ENCODE measurements at places on chromosomes 13 and 19.

DNA sequence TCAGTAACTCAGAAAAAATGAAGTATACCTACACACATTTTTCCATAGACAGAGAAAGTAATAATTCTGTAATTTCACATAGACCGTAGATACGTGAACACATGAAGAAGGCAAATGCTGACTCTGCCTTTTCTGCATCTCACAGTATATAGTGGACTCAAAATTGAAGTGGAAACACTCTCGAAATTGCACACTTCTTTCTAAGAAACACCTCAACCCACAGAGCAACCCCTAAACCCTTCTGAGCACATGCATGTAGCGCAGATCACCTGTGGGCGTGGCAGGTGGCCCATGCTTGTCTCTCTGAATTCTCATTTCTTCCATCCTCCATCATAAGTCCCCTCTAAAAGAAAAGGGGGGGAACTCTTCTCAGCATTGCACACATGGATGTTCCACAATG lies 34.7 kb downstream of the COL4A1 start:
- DNase-seq: no peak

DNA sequence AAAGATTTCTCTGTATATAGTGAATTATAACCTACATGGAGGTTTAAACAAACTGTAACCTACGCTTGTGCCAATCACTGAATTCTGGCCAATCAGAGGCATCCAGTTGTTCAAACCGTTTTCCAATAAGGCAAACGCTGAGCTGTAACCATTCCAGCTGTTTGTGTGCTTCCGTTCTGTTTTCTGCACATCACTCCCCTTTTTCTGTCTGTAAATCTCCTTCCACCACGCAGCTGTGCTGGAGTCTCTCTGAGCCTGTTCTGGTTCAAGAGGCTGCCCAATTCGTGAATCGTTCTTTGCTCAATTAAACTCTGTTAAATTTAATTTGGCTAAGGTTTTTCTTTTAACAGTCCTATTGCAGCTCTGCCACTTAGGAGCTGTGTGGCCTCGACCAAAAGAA lies 552.5 kb downstream of the FGF9 start:
- no peak for DNase-seq

GRCh38 chr19:47707135-47707925 lies 5.9 kb upstream of the EHD2 start:
- DNase-seq: peak; percentile 67

DNA sequence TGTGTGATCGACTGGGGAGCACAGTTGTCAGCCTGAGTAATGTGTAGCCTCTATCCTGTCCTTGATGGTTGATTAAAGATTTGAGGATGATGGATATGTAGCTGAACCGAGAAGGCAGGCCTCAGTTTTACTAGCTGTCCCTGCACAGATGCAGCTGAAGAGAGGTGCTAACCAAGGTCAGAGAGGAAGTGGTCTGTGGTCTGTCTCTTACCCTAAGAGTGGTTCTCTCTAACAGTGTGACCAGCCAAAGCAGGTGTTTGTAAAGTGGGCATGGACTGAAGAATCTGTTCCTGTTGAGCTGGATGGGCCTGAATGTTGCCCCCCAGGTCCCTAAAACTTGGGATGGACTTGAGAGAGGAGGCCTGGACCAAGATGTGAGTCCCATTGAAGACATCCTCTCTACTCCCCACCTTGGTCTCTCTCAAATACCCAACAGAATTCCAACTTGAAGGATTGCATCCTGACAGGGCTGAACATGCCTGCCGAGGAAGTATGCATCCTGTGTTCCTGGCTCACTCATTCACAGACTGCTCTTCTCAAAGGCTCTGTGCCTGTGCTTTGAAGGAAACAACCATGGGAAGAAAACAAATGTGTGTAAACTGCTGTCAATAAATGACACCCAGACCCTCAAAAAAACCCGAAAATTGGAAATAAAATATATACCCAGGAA lies 223.8 kb downstream of the MAB21L1 start:
- no peak for DNase-seq

- no peak for DNase-seq
Observed at GRCh38 chr19:54029301-54029700, 34.4 kb downstream of the VSTM1 start.

DNA sequence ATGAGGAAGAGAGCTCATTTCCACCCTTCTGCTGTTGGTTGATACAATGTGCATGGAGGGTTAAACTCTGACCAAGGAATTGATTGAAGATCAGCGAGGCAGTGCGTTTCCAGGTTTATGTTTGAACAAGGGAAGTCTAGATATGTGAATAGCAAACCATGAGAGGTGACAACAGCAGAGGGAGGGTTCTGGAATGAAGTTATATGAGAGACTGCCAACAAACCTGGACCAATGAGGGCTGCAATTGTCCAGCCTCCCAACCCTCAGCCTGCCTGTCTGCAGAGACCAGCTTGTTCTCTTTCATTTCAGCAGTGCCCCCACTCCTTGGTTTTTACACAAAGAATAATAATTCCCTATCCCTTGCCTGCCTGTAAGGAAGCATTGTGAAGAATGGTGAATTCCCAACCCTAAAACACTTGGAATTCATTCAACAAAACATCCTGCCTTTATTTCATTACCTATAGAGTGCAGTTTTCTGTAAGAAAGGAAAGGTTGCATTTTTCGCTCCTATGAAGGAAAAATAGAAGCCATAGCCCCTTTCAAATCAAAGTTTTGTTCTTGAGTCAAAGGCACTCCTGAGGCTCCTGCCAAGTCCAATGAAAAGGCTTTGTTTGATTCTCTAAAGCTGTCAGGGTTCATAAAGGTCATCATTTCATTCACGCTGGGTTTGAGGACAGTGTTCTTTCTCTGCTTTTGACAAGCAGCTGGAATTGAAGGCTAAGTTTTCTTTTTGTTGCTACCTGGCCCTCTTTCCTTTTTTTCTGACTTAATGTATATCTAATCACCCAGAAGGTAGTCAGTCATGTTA lies 53.6 kb upstream of the ABCC4 start:
- no peak for DNase-seq

- DNase-seq: no peak
Observed at GRCh38 chr19:3521104-3521445, 15.0 kb downstream of the FZR1 start.

- no peak for DNase-seq
Observed at GRCh38 chr13:104310861-104311260, 1244.6 kb upstream of the SLC10A2 start.

DNA sequence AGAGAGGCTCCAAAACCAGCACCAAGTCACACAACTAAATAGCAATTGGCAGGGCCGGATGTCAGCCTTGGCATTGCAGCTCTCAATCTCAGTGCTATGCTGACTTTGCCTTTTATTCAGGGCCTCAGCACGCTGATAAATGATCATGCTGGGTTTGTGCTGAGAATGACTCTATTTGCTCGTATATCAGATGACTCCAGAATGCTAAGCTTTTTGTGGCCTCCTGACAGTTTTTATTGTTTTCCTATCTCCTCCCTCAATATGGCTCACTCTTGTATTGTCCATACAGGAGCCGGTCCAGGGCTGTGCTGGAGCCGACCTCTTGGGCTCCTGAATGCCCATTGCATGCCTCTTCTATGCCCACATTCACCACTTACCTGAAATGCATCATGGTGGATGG lies 211.0 kb downstream of the EFNB2 start:
- no peak for DNase-seq

DNA sequence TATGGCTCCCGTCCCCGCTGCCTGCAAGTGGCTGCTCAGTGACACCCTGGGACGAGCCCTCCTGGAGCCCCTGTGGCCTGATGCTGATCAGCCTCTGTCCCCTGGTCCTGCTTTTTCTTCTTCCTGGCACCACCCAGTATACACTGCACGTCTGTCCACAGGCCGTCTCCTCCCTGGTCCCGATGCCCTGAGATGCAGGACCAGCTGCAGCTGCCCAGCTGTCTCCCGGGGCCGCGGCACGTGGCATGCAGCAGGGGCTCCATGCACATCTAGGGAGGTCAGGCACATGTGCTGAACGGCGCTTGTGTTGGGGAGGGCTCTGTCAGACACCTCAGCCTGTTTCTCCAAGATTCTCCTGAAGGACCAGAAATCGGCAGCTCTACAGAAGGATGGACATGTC lies 30.2 kb downstream of the ZFR2 start:
- no peak for DNase-seq

GRCh38 chr13:97629601-97630272 lies 195.8 kb downstream of the RAP2A start:
- DNase-seq: no peak

- no peak for DNase-seq
Observed at GRCh38 chr19:16361926-16362325, 37.3 kb downstream of the KLF2 start.

- DNase-seq: no peak
Observed at GRCh38 chr13:99717959-99718674, 216.8 kb downstream of the TM9SF2 start.

GRCh38 chr13:42880056-42880605 lies 98.7 kb downstream of the FAM216B start:
- DNase-seq: peak; percentile 50

DNA sequence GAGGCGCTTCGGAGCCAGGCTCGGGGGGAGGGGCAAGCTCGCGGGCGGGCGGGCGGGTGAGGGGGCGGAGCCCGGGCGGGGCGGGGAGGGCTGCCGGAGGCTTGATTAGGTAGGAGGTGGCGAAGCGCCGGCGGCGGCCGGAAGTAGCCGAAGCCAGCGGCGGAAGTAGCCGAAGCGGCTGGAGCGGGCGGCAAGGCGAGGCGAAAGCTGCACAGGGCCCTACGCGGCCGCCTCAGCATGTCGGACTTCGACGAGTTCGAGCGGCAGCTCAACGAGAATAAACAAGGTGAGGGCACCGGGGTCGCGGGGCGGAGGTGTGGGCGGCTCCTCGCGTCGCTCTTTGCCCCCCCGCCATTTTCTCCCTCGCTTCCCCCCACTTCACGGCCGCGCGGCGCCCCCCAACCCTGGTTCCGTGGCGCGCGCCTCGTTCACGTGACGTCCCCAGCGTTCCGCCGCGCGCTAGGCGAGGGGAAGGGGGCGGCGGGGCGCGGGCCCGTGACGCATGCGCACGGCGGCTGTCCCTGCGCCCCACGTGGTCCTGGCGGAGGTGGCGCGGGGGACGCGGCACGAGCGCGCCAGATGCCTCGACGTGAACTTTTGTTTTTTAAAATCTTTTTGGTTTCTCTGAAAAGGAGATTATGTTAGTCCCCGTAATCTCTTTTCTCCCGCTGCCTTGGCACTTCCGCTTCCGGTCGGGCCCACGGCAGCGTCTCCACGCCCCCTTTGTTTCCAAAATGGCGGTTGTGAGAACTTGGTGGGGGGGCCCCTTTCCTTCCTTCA lies at the start of gene U2AF2:
Gene U2AF2 (plus strand): TSS at position 168 of the 780 bp plus-strand sequence. CDS start 70 bp downstream, at position 238.
- peak; percentile 91 for DNase-seq

GRCh38 chr13:94657167-94657566 lies 55.2 kb downstream of the SOX21 start:
- DNase-seq: peak; percentile 32

GRCh38 chr13:74101436-74101835 lies 32.8 kb downstream of the KLF12 start:
- no peak for DNase-seq

DNA sequence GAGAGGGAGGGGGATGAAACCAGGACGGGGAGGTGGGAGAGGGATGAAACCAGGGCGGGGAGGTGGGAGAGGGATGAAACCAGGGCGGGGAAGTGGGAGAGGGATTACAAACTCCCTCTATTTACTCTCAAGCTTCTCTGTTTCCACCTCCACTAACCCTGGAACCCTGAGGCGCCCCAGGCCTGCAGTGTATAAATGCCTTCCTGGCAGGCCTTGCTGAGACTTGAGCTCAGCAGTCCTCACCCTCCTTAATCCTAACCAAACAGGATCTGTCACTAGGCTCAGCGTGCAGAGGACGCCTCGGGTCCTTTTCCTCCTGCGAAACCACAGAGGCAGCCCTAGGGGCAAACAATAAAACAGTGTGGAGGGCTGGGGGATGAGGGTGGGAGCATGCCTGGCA lies 32.1 kb upstream of the OR1M1 start:
- no peak for DNase-seq

- DNase-seq: no peak
Observed at GRCh38 chr19:30069535-30070197, 127.6 kb downstream of the URI1 start.

- peak; percentile 68 for DNase-seq
Observed at GRCh38 chr13:43058318-43058674, 34.9 kb downstream of the DNAJC15 start.

DNA sequence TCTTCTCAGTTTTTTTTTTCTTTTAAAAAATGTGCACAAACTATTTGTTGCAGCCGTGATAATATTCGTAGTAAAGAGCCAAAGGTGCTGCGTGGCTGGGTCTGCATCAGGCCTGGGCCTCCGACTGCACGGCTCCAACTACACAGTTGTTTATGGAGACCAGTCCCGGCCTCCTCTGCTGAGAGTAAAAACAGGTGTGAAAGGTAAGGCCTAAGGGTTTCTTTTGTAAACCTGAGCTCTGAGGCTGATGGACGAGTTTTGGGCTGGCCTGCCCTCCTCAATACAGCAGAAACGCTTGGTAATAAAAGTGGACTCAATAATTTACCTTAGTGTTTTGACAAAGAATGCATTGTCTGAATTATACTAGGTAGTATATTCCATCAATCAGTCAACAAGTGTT lies 3.9 kb downstream of the MBNL2 start:
- DNase-seq: no peak

- no peak for DNase-seq
Observed at GRCh38 chr13:27391471-27391870, 32.9 kb upstream of the GTF3A start.

DNA sequence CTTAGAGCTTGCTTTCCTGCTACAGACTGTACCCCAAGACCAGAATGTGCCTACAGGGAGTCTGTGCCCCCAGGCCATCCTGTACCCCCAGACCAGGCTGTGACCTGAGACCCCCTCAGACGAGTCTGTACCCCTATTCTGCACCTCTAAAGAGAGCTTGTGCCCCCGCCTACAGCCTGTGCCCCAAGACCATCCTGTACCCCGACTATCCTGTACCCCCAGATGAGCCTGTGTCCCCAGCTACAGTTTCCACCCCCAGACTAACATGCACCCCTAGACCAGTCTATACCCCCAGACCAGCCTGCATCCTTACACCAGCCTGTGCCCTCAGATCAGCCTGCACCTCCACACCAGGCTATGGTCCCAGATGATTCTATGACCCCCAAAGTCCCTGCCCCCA lies 2.0 kb downstream of the CACNG6 start:
- DNase-seq: no peak

DNA sequence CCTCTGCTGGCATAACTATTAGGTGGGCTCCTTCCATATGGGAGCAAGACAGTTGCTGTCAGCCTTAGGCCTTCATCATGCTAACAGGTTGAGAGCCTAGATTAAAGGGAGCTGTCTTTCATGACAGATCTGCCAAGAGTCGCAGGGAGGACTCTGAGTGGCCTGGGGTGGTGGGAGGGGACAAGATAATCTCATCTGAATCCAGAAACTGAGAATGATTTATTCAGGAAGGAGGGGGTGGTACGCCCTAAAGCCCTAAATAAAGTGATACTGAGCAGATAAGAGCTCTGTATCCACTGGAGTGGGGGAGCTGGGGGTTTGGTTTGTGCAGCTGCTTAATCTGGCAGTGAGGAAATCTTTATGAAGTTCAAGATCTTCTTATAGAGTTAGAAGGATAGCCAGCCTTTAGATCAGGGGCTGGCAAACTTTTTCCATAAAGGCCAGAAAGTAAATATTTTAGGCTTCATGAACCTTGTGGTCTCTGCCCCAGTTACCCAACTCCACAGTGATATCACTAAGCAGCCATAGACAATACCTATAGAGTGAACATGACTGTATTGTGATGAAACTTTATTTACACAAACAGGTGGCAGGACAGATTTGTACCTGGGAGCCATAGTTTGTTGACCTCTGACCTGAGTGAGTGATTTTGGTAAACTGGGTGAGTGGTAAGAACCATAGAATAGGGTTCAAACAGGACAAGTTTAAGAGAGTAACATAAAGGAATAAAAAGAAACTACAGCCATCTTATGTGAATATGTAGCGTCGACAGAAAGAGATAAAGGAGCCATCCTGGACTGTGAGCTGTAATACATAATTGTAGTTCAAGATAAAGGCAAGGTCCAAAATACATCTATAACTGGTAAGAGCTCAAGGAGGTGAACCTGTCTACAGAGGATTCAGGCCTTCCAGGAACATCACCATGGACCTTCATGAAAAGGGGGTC lies 9.8 kb upstream of the STK24 start:
- no peak for DNase-seq
